ENCODE measurements at places on chromosomes 7 and 10. TPM values are rescaled to one million over a fixed set of nuclear protein-coding genes. Genes with fewer than 3 reads are reported as not detected.
A peak's percentile ranks its signal among the peaks of the same experiment; 100 is the strongest.

The LGI1 gene
- 3.2 TPM for total RNA-seq

The ZNF438 gene
- total RNA-seq, result 18.9 TPM

The C7orf33 gene
- total RNA-seq, result not detected

The VPS26A gene
- 59.2 TPM for total RNA-seq

The EPDR1 gene
- total RNA-seq, result 9.2 TPM

The GRID1 gene
- 1.9 TPM for total RNA-seq

DNA sequence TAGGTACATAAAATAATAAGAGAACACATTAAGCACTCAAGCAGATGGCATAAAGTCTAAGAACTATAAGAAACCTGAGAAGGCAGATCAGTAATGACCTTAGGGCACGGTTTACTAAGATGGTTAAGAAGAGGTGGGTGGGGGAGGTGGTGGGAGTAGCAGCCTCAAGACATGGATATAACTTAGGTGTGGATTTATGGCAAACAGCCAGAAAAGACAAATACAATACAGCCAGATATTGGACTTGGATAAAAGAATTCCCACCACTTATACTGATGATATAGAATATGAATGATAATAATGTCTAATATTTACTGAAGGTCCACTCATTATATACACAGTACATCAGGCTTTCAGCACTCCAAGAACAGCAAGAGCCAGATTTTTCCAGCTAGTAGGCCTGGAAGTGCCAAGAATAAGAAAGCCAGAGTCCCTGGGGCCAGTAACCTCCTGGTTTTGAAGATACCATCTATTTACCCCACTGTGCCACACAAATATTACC is 11.9 kb downstream of the DPY19L1 start:
- no peak for DNase-seq

GRCh38 chr10:74825371-74826141 is 844 bp upstream of the KAT6B start:
- DNase-seq, result no peak

DNA sequence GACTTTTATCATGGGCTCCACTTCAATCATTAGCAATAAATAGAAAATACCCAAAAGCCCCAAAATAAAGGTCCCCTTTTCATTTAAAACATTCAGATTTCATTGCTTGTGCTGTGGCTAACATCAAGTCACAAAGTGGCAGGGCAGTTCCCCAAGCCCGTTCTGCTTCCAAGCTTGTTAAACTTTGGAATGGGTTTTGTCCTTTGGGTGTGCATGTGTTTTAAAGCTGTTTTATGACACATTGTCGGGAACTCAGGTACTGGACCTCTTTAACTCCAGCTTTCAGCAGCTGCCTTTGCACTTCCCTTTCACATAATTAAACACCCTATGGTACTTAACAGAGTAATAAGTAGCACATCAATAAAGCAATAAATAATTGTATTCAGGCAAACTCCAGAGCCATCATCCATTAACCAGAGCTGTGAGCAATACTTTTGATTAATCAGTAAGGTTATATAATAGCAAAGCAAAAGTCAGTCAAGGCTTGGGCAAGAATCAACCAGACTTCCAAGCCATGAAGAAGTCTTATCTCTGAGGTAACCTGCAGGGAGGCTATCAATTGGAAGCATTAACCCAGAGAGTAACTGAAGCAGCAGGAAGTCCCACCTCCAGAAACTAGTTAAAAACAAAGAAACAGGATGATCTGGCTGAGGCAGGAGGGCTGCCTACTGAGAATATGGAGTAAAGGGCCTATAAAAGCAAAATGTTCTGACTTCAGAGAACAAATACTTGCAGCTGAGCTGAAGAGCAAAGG is 56.1 kb upstream of the ARID5B start:
- no peak for DNase-seq

DNA sequence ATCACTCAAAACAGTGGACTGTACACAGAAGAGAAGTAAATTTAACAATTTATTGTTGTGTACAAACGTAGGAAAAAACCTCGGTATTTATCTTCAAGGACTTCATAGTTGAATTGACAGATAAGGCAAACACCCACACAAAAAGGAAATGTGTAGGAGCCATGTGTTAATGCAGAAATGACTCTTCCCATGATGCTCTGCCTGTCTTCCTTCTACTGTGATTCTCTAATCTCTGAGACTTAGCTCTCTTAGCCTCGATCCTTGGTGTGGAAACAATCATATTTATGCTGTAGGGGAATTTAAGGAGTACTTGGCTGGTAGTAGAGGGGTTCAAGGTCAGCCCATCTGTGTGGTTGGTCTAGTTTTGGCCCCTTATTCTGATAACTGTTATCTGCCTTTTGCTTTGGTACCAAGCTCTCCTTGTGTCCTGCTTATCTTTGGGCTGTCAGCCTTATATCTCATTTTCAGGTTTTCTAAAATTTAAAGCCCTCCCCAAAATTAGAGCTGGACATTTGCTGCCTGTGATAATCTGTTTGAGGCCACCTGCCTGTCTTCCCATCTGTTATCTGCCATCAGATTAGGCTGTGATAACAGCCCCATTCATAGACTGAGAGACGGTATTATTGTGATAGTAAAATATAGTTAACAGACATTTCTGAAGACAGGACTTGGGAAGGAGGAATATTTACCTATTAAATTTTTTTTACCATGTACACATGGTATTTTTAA is 81.7 kb downstream of the GPR85 start:
- DNase-seq, result no peak

GRCh38 chr10:119919826-119920225 is 27.3 kb downstream of the SEC23IP start:
- DNase-seq, result no peak

DNA sequence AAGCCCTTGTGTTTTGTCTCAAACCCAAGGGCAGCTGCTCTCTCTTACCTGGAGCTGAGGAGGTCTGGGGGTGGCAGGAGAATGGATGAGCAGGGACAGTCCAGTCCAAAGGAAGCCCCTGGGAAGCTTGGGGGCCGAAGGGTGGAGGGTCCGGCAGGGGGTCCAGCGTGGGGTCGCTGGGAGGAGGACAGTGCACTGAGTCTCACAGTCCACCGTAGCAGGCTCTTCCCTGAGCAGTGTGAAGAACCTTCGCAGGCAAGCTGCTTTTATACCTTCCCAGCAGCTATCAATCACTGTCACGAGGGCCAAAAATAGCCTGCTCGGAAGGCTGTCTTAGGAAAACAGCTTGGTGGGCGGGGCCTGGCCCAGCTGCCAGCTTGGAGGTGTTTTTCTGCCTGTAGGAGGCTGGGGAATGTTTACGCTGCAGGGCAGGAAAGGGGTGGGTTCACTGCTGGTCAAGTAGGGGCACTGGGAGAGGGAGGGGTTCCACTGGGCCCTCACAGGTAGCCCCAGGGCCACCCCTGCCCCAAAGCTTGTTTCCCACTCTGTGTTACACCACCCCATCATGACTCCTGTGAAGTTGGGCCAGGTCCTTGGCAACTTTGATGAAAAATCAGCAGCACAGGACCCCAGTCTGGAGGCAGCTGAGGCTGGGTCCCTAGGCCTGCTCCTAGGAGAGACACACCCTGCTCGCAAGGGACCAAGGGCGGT is at the start of gene DEPP1:
DEPP1 (minus strand) TSS at position 240 of the 711 bp plus-strand sequence. CDS start 779 bp downstream, outside the sequence.
- DNase-seq, result peak; percentile 98

DNA sequence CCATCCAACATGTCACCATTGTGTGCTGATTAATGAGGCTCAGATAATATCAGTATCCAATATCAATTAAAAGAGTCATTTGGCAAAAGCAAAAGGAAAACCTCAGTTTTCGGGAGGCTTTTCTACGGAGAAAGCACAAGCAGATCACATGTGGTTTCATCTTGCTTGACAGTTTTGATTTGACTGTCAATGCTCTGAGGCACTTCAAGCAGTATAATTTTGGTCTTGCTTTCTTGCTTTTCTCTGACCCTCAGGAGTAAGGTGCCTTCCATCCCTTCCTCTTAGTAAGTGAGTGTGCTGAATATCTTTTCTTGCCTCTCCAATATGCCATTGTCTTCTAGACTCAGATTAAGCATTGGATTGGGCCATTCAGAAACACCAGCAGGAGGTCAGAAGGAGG is 115.5 kb upstream of the CALCR start:
- no peak for DNase-seq

GRCh38 chr7:118839515-118839914 is 615.0 kb downstream of the ANKRD7 start:
- DNase-seq, result no peak

DNA sequence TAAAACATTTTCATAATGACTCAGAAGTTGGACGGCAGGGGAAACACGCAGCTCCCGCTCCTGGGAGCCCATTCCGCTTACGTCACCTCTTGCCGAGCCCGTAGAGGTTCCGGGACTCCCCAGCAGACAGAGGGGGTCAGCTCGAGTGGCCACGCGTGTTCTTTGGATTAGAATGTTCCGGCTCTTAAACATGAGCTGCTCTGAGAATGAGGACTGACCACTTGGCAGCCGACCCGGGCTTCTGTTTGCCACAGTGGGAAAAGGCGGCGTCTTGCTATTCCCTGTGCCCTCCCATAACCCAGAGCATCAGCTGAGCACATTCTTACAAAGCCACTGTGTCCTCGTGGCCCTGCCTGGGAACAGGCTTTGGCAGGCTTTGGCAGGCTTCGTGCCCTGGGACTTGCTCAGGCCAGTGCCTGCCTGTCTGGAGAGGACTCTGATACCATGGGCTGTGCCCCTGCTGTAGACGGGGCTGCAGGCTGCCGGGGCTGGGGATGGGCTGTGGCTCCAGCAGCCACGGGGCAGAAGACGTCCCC is 40.1 kb downstream of the PFKP start:
- peak; percentile 89 for DNase-seq

DNA sequence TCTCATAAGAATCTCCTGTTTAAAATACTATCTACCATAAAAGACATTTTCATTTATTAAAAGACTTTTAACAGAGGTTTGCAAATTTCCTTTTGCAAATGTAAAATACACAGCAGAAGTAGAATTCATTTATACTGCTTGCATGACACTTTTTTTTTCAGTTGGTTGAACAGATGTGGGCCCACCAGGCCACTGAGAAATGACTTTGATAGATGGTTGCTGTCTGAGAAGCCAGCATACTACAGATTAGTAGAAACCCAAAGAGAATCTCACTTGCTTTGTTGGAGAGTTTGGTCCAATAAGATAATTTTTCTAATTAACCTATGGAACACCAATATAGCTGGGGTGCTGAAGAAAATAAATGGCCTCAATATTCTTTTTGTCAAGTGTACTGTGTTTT is 66.3 kb downstream of the PHF14 start:
- DNase-seq, result no peak

DNA sequence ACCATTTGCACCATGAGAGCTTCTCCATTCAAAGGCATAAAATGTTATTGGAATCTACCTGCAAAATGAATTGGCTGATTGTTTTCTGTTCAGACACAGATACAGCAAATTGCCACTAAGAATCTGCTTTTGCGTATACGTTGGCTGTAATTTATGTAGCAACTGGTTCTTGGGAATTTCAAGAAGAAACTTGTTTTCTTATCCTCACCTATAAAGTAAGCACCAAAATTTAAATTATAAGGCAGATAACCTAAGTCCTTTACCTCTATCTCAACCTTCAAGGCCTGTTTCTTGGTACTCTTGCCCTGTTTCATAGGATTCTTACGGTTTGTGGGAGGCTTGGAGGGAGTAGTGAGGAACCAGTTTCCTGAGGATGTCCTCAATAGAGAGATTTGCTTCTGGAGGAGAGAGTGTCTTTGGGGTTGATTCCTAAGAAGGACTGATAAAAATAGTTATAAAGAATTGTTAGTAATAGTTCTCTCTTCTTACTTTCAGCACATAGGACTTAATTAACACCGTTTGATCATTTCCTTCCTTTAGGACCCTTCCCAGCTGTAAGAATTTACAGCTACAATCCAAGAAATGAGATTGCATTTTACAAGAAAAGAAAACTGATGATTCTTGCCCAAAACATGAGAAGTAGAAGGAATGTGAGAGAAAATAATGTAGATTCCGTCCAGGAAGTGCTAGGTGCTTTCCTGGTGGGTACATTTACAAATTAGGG is 2.0 kb downstream of the STAMBPL1 start:
- no peak for DNase-seq
